ENCODE measurements at places on chromosomes 12 and 14.

DNA sequence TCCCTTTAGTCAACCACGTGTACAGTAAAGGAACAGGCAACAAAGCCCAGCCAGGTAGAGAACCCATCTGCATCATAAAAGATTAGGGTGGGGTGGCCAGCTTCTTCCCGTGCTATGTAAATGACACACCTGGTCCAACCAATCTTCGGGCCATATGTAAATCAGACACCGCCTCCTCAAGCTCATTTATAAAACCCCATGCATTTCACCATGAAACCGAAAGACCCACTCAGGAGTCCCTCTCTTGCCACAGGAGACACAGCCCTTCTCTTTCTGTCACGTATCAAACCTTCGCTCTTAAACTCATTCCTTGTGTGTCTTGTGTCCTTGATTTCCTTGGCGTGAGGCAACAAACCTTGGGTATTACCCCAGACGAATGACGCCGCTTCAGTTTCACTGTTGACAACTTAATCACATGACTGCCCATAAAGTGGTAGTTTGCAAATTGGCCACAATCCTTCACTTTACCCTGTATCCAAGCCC, 59.8 kb upstream of the TBPL2 start:
- no peak for DNase-seq

DNA sequence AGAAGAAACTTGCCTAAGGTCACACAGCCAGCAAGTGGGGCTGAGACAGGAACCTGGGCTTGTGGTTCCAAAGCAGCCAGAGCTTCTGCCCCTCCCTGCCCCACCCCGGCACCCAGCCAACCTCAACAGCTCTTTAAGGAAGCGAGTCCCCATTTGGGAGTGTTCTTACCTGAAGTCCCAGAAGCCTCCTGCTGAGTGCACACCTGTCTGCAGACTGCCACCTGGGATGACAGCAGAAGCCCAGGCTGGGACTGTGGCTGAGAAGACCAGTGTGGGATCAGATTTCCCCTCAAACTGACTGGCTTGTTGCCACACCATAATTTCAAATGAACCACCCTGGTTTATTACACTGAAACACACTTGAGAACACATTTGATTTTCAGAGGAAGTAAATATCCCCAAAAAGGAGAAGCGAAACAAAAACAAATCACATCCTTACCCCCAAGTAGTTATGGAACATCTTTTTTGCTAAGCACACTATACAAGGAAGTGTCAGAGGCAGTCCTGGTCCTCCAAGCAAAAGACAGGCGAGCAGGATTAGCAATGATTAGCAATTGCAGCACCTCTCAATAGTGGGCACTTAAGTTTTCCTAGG, 6.3 kb upstream of the RIN3 start:
- DNase-seq: no peak

DNA sequence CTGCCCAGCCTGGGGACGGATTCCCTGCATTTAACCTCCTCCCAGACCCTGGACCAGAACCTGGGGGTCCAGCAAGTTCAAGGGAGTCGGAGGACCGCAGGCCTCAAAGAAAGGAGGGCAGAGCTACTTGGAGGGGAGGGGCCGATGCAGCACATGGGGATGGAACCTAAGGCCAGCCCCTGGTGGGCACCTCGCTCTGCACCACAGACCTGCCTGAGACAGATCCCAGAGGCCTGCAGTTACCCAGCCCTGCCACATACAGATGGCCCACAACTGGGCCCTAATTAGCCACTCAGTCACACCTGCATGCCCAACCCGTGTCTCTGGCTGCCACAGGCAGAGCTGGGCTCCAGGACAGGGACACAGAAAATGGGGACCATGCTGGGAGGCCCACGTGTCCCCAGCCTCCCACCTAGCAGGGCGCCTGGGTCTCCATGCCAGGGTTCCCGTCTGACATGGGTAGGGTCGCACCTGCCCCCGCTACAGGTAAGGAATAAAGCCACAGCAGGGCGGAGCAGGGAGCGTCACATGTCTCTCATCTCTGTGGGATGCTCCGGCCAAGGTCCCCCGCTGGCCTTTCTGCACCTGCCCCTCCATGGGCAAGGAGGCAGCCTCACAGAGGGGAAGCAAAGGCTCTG, 16.7 kb downstream of the AKT1 start:
- DNase-seq: no peak

GRCh38 chr12:127558361-127558760, 708.6 kb upstream of the TMEM132C start:
- peak; percentile 17 for DNase-seq

DNA sequence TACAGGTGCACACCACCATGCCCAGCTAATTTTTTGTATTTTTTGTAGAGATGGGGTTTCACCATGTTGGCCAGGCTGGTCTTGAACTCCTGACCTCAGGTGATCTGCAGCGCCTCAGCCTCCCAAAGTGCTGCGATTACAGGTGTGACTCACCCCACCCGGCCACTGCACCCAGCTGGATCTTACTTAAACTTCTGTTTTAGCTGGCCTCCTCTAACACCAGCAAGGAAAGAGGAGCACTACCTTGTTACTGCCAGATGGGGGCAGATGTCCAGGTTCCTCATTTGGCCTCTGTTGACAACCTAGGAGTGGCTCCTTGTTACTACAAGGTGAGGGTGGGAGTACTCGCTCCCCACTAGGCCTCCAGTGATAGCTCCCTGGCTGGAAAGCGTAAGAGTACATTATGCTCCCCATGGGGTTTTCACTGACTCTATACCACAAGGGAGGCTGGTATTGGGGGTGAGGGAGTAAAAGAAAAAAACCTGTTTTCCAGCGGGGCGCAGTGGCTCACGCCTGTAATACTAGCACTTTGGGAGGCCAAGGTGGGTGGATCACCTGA, 13.2 kb upstream of the ARF6 start:
- peak; percentile 62 for DNase-seq

DNA sequence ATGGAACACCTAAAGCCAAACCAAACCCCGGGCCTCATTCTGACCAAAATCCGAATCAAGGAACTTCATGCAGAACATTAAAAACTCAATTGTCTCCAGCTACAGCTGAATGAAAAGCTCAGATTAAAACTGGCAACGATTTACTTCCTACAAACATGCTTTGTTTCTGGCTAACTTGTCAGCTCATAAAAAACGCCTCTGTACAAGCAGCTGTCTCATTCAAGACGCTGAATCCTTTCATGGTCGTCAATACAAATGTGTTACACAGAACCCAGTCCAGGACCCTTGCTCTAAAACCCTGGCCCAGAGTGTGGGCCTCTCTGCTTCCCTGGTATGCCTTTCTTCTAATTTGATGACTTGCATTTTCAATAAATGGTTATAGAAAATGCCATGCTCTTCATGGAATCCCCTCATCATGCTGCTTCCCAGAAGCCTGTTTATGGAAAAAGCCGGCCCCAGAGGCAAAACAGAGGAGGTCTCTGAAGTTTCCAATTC, 183.1 kb downstream of the PHLDA1 start:
- no peak for DNase-seq

- no peak for DNase-seq
These were observed 60.6 kb downstream of the NOC4L start for GRCh38 chr12:132204793-132205270.

DNA sequence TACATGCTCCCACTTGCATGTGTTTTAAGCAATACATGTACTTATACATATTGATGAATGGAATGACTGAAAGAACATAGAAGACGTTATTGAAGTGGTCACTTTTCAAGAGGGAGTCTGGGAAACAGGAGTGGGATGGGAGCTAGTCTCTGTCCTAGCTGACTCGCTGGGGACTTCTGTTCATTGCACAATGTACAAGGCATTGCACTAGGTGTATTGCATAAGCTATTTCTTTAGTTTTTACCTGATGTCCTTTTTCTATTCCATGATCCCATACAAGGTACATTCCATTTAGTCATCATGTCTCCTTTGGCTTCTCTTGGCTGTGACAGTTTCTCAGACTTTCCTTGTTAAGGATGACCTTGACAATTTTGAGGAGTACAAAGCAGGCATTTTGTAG, 4.0 kb upstream of the MYO1H start:
- no peak for DNase-seq

DNA sequence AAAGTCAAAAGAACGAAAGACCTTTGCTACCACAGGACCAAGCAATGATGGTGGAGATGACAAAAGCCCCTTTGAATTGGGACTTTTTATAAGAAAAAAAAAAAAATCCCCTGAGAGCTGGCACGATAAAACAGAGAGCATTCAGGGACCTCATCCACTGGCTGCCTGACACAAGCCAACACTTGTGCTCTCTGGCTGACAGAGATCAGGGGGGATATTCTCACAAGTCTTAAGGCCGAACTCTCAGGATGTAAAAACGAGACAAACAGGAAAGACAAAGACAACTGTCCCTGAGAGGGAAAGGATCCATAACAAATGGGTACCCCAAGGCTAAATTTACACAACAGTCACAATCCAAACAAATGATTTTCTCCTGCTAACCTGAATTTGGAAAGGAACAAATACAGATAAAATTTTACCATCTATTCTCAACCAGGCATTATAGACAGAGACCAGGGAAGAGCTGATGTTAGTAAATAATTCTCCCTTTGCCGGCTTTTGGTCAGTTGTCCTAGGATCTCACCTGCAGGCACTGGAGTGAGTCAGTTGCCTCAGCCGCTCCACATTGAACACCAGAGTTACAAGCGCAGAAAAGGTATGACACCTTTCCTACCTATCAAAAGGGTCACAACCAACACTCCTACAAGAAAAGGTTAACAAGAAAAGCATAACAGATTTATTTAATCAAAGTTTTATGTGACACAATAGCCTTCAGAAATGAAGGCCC, 37.9 kb upstream of the GARIN6 start:
- no peak for DNase-seq

GRCh38 chr14:99730876-99731546, 46.9 kb downstream of the CYP46A1 start:
- no peak for DNase-seq

DNA sequence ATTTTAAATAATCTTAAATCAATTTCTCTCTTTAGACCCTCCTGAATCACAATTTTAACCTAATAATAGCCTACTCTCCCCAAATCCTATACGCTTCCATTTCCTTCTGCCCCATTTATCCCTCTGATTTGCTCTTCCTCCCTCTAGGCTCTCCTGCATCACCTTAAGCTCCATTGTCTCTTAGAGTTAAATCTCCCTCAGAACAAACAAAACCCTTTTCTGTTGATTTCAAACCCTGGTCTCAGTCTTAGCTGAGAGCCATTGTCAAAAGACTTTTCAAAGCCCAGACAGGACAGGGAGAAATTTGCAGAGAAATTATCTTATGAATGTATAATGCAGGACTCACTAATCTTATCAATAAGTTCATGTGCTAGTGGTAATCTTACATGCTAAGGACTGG, 106.1 kb downstream of the C12orf75 start:
- no peak for DNase-seq

DNA sequence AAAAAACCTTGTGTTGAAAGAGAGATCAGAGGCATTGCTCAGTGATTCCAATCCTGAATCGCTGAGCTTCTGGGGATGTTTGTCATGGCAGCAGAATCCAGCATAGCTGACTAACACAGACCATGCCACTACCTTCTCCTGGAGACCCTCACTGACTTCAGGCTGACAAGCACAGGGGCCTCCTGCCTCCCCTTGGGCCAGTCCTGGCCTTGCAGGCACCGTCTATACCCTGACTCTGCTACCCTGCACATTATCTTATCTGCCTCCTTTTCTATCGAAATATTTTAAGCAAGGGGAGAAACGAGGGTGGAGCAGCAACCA, 139.8 kb downstream of the KIF26A start:
- no peak for DNase-seq

DNA sequence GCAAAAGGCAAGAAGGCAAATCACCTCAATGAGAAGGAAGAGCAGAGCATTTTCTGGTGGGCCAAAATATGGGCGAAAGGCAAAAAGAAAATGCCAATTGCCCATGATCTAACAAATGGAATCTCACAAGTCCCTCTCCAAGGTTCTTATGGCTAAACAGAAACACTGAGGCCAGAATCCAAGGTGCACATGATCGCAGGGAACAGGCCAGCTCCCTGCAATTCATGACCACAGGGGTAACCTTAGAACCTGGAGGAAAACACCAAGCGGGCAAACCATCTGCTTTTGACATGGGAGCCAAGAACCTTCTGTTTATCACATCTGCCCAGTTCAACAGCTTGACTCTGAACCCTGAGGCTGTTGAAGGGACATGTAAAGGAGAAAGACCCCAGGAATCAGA, 60.0 kb downstream of the NT5DC3 start:
- no peak for DNase-seq

- DNase-seq: no peak
These were observed 9.6 kb upstream of the FLVCR2 start for GRCh38 chr14:75568791-75569190.

DNA sequence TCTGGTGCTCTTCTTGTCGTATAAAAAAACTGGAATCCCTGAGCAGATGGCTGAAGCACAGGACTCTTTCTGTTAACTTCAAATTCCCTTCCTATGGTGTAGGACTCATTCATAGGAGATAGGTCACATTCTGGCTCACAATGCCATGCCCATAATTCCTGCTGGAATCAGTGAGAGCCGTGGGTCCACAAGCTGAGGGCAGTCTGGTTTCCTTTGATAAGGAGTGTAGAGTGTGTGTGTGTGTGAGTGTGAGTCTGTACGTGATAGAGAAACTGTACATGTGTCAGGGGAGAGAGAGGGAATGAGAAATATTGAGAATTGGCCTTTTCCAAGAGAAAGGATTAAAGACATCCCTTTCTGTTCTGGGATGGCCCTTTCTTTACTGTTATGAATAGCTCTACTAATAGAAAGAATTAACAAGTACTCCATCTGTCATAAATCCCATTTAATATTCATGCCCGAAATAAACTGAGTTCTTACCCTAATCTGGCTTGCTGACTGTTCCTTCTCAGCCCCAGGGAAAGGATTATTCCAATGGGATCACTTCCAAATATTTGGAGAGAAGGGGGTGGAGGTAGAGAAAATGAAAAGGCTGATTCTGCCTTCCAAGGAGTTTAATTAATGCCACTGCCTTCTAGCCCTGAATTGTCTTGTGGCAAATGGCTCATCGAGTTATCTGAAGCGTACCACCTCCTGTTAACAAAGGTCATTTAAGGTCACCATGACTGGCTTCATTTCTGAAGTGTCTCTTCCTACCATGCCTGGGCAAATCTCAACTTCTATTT, 79.0 kb downstream of the TMX1 start:
- DNase-seq: peak; percentile 24

GRCh38 chr14:77459072-77459723, 1.3 kb downstream of the AHSA1 start:
- DNase-seq: peak; percentile 70

GRCh38 chr14:71741241-71741640, 191.0 kb upstream of the RGS6 start:
- no peak for DNase-seq

DNA sequence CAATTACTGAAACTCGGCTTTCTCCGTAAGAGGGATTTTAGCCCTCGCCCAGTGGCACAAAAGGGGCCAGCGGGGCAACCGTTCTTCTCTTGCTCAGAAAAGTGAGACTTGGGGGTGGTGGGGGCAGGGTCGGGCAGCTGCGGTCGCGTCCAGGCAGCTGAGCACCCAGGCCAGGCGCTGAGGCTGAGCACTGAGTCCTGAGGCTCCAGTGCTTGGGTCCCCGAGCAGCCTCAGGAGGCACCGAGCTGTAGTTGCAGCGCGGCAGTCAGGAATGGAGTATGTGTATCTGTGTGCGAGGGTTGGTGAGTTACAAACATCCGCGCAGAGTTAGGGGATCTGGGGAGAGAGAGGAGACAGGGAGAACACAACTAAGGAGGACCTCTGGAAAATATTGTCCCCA, 4.1 kb upstream of the HOXC6 start:
- no peak for DNase-seq
